Fibroblast of the aortic adventitia (primary cell): ENCODE measurements at places on chromosomes 12 and 14.

DNA sequence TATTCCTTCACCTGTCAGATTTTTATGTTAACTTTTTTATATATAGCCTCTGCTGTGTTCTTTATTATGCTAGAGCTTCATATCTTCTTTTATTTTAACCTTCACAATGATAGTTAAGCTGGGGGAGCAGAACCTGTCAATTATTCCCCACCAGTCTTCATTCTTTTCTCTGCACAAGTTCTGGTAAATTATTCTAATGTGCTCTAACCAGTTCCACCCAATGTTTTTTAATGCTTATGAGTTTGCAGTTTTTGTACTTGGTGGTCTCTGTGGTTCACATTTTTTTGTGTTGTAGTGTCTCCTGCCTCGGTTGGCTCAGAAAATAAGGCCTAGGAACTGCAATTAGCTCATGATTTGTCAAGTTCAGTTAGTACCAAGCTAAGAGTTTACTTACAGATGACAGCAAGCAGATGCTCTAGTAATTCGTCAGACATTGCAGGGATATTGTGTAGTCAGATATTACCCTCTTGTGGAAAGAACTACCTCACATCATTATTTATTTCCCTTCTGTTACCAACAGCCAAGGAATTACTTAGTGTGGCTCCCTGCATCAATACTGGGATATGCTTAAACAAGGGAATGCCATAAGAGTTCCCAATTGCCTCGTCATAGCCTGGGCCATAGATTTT, 14.5 kb downstream of the DYRK2 start:
- peak; percentile 82 for DNase-seq

GRCh38 chr14:54443981-54444380, 2.8 kb upstream of the CNIH1 start:
- DNase-seq = no peak

DNA sequence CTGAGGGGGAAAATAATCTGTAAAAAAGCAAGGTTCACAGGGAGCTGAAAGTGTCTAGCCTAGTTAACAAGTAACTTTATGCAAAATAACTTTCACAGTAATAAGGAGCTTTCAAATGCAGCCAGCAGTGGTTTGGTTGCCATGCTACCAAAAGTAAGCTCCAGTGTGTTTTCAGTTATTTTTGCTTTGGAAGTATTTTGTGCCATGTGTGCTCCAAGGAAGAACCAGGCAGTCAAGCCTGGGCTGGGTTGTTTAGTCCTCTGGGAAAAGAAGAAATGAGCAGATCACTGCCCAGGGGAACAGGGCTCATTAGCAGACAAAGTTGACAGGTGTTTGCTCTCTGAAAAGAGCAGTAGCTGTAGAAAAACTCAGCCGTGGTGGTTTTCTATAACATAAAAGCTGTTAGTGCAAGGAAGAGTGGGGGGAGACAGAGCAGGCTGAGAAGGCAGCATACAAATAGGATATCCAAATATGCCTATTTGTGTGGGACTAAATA, 92.8 kb upstream of the TMTC2 start:
- DNase-seq = no peak

GRCh38 chr14:66288511-66288910, 197.7 kb upstream of the CCDC196 start:
- DNase-seq = no peak

- DNase-seq = peak; percentile 5
Observed at GRCh38 chr14:51792809-51793208, 67.6 kb upstream of the GNG2 start.

- no peak for DNase-seq
Observed at GRCh38 chr14:92164958-92165357, 43.2 kb downstream of the CPSF2 start.

DNA sequence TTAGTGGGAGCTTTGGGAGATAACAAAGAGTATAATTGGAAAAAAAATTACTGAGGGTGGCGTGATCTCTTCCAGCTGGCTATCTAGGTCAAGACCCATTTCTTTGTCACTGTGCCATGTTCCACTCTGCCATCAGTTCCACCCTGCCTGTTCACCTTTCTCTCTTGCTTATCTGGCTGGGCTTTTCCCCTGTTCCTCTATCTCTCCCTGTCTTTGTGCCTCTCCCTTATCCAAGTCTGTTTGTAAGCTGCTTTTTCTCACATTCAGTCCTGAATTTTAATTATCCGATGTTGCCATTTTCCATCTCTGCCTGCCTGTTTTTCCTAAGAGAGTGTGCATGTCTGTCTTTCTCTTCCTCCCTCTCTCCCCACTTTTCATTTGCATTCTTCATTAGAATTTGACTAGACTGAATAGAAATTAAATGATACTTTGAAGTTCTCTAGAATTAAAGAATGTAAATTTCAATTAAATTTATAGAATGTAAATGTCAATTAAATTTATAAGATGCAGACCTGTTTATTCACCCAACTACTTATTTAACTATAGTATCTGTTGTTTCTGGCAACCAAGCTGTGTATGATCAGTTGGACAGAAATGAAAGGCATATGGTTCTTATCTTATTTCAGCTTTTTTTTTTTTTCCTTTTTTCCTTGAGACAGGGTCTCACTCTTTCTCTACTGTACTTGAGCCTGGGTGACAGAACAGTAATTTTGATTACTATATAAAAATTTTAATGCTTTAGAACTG, 40.9 kb upstream of the A2ML1 start:
- DNase-seq = no peak

- DNase-seq = no peak
Observed at GRCh38 chr14:65070471-65070976, 31.8 kb downstream of the MAX start.

DNA sequence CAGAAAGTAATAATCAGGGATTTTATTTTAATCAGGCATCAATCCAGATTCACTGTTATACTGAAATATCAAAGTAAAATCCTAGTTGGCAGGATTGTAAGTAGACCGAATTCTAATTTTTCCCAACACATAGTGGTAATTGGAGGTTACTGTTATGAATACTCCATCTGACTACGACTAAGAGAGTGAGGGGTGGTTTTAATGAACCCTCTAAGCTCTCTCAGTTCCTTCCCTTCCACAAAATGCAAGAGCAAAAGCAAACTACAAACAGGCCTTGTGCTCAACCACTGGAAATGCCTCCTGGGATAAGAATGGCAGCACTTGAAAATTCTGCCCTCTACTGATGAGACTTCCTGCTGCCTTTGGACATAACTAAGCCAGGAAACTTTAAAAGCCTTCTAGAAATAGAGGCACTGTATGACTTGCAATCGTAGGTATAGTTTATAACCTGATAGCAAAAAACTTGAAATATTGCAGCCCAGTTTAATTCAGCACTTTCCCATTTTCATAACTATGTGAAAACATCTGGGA, 184.8 kb downstream of the SLC16A7 start:
- peak; percentile 72 for DNase-seq

- no peak for DNase-seq
Observed at GRCh38 chr12:120830966-120831365, 73.2 kb downstream of the SPPL3 start.

DNA sequence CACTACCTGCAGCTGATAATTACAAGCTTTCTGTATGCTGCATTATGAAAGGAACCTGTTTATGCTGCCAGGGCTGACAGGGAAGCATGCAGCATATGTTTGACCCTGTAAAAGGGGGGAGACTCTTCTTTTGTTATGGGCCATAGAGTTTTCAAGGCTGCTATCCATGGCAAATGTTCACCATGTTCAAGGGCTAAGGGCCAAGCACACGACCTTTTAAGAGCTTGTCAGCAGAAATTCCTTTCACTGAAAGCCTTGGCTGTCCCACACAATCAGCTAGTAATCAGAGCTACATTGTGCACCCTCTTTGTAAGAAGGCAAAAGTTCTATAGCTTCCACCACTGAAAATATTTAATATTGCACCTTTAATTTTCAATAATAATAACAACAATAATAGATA, 74.2 kb upstream of the MBIP start:
- no peak for DNase-seq

DNA sequence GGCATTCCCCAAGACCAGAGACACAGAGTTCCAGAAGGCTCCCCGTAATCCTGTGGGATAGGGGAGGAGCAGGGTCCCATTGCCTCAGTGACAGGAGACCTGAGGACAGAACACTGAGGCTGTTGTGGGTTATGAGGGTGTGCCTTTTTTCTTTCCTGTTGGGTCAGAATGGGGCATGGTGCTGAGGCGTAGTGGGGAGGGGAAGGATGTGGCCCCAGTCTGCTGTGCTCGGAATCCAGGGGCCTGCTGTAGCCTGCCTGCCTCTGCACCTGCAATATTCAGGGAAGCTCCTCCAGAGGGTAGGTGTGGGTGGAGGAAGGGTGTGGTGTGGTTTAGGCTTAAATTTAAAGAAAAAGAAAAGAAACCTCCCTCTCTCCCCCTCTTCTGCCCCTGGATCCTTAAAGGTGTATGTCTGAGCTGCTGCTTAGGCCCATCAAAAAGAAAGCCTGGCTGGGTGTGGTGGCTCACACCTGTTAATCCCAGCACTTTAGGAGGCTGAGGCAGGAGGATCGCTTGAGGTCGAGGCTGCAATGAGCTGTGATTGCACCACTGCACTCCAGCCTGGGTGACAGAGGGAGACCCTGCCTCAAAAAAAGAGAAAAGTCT, 18.7 kb downstream of the PLEKHG3 start:
- no peak for DNase-seq

DNA sequence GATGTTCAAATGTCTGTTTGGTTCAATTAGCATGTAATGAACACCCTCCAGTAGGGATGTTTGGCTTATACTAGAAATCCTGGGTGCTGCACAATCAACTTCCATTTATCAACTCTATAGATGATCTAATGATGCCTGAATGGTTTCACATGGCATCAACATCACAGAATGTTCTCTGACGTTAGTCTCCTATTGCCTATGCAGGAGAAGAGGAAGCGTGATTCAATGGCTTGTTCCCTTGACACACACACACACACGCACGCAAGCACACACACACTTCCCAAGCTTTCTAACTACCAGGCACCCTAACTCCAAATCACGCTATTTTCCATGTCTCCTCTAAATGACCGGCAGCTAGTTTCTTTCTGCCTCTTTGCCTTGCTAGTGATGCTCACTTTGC, 49.3 kb downstream of the PKP2 start:
- DNase-seq = no peak

DNA sequence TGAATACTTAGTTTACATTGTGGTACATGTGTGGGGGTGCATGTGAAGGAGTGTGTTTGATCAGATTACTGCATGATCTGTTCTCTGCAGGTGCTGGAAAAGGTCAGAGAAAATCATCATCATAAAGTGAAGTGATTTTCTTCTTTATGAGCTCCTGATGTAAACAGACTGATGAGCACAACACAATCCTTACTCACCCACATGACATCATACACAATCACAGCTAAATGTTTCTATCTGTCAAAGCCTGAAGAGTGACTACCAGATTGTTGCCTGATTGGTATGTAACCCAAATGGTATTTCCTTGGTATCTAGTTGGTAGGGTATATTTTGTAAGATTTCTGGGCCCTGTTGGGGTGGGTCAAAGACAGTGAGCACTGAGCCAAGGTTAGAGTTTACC, 270.8 kb downstream of the FOXG1 start:
- no peak for DNase-seq

- DNase-seq = no peak
Observed at GRCh38 chr14:89629383-89629782, 212.3 kb upstream of the FOXN3 start.

GRCh38 chr12:7008864-7009263, 9.4 kb downstream of the LPCAT3 start:
- DNase-seq = no peak

DNA sequence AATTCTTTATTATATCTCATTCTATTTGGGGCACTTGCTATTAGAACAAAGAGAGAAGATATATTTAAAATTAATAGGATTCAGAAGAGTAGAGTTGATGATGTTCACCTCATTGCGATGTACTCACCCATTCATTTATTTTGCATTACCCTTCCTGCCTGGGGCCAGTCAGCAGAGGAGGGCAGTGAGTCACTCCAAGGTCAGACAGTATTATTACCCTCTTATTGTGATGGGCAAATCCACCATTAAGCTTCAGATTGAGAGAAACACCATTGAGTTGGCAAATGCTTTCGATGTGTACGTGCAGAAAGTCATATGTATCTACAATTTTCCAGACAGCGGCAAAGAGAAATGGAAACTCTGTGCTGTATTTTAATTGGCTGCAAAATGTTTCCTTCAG, 134.2 kb downstream of the BICD1 start:
- DNase-seq = no peak

GRCh38 chr12:81958406-81958805, 199.3 kb upstream of the PPFIA2 start:
- DNase-seq = no peak

DNA sequence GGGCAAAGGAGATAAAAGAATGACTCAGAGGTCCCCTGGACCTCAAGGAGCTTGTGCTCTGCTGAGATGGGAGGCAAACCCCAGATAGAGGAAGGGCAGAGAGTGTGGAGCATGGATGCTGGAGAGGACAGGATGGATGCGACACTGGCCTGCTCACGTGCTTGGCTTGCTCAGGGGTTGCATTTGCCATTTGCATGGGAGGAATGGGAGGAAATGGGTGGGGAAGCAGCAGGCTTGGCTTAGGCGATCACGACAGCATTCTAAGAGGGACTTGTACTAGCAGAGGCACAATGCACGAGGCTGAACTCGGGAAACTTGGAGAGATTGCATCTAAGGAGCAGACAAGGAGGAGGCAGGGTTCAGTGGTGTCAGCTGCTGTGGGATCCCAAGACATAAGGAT, 19.8 kb downstream of the CD9 start:
- DNase-seq = no peak

DNA sequence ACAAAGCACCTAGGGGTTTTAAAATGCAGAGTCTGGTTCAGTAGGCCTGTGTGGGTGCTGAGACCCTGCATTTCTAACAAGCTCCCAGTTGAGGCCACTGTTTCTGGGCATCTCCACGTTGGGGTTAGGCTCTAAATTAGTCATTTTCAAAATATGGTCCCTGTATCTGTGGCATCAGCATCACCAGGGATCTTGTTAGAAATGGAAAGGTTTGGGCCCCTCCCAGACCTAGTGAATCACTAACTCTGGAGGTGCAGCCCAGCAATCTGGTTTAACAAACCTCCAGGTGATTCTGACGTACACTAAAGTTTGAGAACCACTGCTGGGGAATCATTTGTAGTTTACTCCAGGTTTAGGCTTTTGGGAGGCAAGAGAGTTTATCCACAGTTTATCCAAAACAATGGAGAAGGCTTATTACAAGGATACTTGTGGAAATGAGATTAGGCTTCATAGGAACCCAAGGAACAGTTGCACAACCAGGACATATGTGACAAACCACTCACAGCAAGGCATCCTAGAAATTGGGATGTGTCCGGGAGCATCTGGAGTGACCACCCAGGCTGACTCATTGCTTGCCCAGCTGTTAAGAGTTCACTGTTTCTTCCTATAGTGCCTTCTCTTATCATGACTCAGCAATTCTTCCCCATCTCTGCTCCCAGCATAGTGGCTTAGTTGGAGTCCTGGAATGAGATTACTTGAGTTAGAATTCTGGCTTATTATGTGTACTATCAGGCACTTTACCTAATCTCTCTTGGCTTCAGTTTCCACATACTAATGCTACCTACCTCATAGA, 71.6 kb upstream of the STXBP6 start:
- peak; percentile 93 for DNase-seq
